ENCODE measurements at places on chromosomes 3 and 15. TPM values are rescaled to one million over a fixed set of nuclear protein-coding genes. Genes with fewer than 3 reads are reported as not detected.

GLDN gene
- total RNA-seq: 0.43 TPM

DNA sequence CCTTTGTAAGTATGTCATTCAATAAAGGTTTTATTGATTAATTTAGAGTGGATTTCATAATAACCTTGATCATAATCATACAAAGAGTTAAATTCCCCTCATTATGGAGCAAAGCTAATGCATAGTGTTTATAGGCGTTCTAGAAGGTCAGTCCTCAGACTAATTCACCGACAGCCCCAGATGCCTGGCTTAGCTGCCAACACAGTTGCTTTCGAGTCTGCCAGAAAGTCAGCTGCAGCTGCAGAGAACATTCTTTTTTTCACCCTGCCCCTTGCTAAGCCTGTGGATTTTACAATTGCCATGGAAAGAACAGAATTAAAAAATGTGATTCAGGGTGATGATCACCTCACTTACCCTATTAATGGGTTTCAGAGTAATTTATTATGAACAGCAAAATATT lies 21.2 kb downstream of the CADM2 start:
- peak; percentile 78 for DNase-seq

GRCh38 chr3:54358316-54358715 lies 236.0 kb downstream of the CACNA2D3 start:
- DNase-seq: no peak

IQCF2 gene
- not detected for total RNA-seq

GNAT1 gene
- 0.14 TPM for total RNA-seq

DNA sequence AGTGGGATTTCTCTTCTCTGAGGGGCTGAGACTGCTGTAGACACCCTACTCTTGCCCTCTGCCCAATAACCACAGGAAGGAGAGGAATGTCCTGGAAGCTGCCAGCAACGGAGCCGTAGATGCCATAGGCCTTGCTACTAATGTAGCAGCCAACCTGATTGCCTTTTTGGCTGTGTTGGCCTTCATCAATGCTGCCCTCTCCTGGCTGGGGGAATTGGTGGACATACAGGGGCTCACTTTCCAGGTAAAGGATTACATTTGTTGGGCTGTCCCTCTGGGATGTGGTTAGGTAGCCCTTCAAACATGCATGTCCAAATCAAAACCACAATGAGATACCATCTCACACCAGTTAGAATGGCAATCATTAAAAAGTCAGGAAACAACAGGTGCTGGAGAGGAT lies 16.1 kb downstream of the SLC28A2 start:
- DNase-seq: peak; percentile 18

FBXW12 gene
- 0.30 TPM for total RNA-seq

STAC gene
- not detected for total RNA-seq

SPRED1 gene
- 31.9 TPM for total RNA-seq

PAQR9 gene
- 0.16 TPM for total RNA-seq

GRM2 gene
- total RNA-seq: 0.16 TPM

CKMT1A gene
- not detected for total RNA-seq

- peak; percentile 78 for DNase-seq
Measured at GRCh38 chr15:92637626-92638025, 17.9 kb downstream of the FAM174B start.

- DNase-seq: peak; percentile 67
Measured at GRCh38 chr15:91855684-91856489, 2.4 kb downstream of the SLCO3A1 start.

DNA sequence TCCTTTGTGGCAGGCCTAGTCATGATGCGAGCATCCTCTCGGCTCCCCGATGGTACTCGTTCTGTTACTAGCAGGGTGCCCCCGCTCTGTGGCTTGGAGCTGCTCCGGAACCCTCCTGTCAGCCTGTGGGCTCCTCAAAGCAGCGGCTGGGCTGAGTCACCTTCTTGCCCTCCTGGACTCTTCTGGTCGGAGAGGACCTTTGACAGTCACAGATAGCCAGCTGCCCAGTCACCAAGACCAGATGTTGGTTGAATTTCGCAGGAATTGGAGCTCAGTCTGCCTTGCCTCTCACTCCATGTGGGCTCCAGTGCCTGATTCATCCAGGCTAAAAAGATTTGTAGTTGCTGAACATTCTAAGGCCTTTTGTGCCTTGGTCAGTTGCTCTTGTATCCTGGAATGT lies 94.5 kb downstream of the CHCHD6 start:
- DNase-seq: no peak

GRCh38 chr3:11913316-11913715 lies 66.6 kb upstream of the TAMM41 start:
- no peak for DNase-seq

DNA sequence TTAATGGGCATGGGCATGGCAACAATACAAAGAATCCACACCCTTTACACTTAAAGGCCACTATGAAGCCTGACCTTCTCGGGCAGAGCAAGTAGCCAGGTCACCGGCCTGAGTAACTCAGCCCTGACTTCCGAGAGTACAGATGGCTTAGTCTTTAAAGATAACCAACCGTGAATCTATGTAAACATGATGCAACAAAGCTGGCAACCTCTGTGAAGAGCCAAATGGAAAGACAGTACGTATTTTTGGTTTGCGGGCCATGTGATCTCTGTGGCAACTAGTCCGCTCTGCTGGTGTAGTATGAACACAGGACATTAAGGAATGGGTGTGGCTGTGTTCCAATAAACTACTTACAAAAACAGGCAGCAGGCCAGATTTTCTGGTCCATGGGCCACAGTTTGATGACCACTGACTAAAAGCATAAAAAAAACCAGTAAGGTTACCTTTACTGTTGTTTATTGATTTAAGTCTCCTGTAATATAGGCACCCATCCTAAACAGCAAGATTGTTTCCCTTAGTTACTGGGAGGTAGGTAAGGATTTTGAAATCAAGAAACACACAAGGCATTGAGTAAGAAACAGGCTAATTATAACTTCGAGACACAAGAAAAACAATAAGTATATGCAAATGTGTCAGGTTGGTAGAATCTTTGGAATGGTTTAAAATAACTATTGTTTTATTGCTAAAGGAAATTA lies 14.5 kb downstream of the RIOX2 start:
- no peak for DNase-seq

GRCh38 chr3:53046171-53047170 lies 598 bp upstream of the SFMBT1 start:
- DNase-seq: no peak

EIF4E3 gene
- total RNA-seq: 0.20 TPM

- no peak for DNase-seq
Measured at GRCh38 chr3:96865605-96866004, 51.2 kb downstream of the EPHA6 start.

DNA sequence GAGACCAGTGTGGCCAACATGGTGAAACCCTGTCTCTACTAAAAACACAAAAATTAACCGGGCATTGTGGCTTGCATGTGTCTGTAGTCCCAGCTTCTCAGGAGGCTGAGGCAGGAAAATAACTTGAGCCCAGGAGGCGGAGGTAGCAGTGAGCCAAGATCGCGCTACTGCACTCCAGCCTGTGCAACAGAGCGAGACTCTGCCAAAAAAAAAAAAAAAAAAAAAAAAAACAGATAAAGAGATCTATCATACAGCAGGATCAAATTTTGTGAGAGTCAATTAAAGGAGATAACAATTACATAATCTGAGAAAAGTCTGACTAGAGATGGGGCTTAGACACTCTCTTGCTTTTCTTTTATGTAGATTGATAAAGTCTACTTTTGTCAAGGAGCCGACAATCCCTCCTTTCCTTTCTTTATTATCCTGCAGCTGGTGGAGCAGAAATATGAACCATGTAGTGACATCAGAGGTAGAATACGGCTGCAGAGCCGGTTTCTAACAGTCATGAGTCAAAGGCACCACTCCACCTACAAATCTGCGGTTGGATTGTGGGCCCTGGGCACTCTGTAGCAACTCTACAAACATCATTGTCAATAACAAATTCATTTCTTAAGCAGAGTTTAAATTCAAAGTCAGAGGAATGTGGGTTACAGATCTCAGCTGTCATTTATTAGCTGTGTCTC lies 9.0 kb downstream of the C2CD4A start:
- peak; percentile 84 for DNase-seq

GRCh38 chr3:162338514-162338913 lies 841.9 kb downstream of the OTOL1 start:
- no peak for DNase-seq

DNA sequence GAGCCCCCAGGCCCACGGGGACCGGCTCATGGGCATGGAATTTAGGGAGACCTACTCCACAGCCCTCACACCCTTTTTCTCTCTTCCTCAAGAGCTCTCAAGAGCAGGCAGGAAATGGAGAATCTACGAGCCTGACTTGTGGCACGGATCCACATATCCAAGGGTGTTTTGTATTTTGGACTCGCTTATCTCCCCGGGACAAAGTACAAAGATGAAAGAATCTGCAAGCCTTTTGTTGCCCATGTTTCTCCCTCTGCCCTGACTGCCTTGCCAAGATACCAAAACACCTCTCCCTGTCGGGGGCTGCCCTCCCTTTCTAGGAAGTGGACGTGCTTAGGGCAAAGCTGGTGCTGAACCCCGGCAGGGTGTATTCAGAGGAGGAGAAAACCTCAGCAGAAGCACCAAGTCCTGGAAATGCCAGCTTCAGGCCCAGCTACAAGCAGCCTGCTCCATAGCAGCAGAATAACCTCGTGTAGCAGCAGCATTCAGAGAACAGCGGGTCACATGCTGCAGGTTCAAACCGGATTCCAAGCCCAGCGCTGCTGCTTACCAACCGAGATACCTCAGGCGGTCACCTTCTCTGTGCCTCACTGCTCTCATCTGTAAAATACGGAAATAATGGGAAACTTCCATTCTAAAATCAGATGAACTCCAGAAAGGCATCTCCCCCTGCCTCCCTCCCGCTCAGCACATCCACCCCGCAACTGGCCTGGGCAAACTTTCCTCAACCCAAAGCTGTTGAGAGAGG lies 35.2 kb downstream of the DNASE1L3 start:
- DNase-seq: no peak

DNA sequence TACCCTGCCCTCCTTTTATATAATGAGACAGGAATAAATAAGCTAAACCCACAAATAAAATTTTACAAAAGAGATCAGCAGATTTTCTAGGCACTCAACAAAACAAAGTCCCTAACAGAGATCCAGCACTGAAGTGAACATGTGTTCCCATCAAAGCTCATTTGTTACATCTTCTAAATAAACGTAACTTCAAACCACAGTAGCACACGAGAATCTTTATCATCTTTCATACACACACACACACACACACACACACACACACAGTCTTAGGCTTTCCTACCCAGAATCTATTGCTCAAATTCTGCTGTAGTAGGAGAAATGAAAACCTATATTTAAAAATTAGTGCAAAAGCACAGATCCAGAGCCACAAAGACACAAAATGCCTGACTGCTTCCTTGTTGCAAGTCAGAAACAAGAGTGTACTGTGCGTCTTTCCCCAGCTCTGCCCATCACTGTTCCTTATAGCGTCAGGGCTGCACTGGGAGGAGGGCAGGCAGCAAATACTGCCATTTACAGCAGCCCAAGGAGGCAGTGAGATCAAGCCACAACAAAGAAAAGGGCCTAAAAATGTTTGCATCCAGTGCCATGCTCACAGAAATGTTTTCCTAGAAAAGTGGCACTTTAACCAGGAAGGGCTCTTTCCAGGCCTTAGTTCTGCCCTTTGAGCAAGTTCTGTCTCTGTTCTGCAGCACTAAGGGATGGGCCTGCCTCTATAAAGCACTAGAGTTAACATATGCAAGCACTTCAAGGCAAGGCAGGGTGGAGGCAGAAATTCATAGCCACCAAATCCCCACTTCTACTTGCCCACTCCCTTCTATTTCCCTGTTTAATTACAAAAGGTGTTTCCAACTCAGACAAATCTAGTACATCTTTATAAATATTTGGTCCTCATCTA lies 6.0 kb downstream of the IP6K1 start:
- DNase-seq: no peak

- peak; percentile 66 for DNase-seq
Measured at GRCh38 chr15:41492597-41493204, 973 bp upstream of the ITPKA start.

DNAH1 gene
- 0.14 TPM for total RNA-seq

MST1R gene
- total RNA-seq: not detected

RAB8B gene
- 47.2 TPM for total RNA-seq

- no peak for DNase-seq
Measured at GRCh38 chr3:195005759-195006510, 265.0 kb downstream of the XXYLT1 start.

PLSCR2 gene
- total RNA-seq: not detected

GRCh38 chr15:78933823-78934654 lies 10.8 kb downstream of the CTSH start:
- no peak for DNase-seq

ULK4 gene
- 6.3 TPM for total RNA-seq

SLC28A1 gene
- not detected for total RNA-seq

C3orf70 gene
- 11.7 TPM for total RNA-seq
